Amniotic stem cell (primary cell): ENCODE measurements at places on chromosomes 1 and 21.

DNA sequence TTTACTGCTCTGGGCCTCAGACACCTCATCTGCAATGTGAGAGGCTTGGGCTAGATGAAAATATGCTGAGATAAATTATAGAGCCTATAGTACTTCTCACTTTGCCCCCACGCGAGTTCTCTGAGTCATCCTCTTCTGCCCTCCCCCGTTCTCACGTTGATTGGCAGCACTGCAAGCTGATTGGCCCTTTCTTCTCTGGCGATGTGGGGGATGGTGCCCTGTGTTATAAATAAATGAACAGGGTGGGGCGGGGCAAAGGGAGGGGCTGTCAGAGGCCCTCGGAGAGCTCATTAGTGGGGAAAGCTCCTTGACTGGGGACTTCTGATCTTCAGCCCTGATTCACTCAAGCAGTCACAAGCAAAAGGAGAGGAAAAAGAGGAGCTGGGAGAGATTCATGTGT lies 64.3 kb upstream of the ZC3H12A start:
- no peak for DNase-seq

DNA sequence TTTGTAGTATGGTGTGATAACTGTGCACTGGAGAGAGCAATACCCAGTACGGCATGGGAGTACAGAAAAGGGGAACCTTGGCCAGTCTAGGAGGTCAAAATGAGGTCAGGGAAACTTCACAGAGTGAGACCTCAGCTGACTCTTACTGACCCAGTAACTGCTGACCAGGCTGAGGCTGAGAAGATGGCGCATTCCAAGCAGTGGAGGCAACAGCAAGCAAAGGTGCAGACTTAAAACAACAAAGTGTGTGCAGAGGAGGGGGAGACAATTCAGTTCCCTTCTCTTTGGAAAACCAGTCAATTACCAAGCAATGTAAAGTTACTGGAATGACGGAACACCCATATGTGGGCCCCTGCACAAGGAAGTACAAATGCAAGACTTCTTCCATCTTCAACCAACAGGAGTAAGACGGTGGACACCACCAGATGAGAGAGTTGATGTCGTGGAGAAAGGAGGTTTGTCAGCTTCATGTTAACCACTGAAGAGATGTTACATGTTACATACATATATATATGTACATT lies 54.6 kb upstream of the PRDX6 start:
- no peak for DNase-seq

GRCh38 chr1:22935433-22935832 lies 37.2 kb downstream of the LACTBL1 start:
- DNase-seq, result no peak

DNA sequence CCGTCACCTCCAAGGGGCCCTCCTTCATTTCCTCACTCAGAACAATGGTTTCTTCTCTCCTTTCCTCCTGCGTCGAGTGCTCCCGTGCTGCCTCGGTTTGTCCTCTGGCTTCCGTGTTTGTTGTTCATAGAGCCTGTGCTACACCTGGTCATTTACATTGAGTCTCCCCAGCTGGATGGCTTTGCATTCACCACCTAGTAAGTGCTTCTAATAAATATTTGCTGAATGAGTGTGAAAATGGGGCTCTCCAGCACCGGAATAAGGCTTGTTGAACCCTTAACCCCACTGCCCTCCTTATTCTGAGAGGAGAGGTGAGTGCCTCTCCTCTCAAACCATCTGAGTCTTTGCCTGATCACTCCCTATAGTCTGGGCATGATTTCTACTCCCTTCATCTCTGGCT lies 104.9 kb downstream of the CNIH3 start:
- no peak for DNase-seq

GRCh38 chr1:8679395-8679800 lies 138.0 kb downstream of the RERE start:
- no peak for DNase-seq

DNA sequence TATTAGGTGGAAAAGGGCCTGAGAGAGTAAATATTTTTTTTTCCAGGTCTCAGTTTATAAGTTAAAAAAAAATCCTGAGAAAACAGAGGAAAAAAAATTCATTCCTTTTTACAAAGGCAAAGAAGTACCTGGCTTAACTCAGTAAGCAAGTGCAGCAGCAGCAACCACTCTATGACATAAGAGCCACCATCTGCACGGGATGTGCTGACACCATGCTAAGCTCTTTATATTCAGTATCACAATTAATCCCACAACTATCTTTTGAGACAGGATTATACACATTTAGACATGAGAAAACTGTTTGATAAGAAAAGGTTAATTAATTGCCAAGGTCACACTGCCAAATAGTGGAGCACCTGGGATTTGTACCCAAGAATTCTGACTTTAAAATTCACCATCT lies 13.4 kb upstream of the DPT start:
- no peak for DNase-seq

- DNase-seq, result no peak
These were observed 45.4 kb upstream of the SELENON start for GRCh38 chr1:25754470-25755181.
